ENCODE measurements at places on chromosomes 2 and 18.

DNA sequence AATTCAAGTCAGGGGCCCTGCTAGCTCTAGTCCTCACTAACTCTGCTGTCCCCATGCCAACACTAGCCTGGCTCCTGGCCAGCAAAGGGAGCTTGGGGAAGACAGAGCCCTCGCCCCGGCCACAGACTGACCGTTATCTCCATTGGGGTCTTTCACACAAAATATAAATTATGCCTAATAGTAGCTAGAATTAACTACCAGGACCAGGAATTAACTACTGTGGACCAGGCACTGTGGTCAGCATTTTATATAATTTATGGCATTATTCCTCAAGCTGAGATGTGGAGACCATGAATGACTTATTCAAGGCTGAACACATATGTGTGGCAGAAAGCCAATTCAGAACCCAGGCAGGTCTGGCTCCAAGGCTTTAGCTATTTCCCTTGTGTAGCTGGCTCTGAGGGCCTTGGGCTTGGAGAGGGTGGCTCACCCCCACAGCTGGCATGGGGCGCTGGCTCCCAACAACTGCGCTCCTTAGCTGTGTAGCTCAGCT, 49.2 kb downstream of the CELF4 start:
- DNase-seq = no peak

DNA sequence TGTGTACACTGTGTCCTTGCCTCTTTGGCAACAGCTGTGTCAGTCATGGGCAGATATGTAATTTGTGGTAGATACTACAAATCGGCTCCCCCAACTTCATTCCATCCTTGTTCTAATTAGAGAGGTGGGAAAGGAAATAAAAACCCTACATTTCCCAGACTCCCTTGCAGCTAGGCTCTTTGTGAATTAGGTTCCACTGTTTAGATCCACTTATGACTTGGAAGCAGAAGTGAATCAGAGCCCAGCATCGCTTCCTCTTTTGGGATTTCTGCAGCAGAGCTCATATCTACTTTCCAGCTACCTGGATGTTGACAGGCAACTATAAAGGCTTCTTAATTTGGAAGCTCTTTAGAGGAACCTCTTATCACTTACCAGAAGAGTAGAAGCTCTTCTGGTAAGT, 34.1 kb upstream of the NARS1 start:
- DNase-seq = no peak

- DNase-seq = no peak
Observed at GRCh38 chr2:125405816-125406215, 1250.1 kb upstream of the GYPC start.

DNA sequence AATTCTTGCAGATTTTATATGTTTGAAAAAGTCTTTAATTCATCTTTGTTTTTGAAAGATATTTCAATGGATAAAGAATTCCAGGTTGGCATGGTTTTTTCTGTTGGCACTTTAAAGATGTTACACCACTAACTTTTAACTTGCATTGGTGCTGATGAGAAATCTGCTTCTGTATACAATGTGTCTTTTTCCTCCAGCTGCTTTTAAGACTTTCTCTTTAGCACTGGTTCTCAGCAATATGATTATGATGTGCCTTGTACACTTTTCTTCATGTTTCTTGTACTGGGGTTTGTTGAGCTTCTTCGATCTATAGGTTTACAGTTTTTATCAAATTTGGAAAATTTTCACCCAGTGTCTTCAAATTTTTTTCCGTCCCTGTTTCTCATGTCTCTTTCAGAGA, 29.2 kb downstream of the PECR start:
- DNase-seq = no peak

DNA sequence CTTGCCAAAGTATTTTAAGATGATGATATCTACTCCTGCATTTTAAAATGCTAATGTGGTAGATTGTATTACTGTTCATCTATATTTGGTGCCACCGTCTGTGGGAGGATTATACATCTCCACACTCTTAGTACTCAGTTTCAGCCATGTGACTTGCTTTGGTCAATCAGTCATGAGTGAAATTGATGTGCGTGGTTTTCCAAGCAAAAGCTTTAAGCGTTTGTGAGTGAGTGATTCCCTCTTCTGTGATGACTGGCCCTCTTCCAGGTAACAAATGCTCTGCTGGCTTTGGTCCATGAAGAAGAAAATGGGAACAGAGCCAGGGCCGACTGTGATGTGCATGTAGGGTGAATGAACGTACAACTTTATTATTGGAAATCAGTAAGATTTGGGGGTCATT, 330.4 kb downstream of the LPIN1 start:
- no peak for DNase-seq

GRCh38 chr18:5393779-5394178, 98.3 kb upstream of the ZBTB14 start:
- DNase-seq = no peak

- DNase-seq = no peak
Observed at GRCh38 chr2:175874291-175874690, 127.8 kb downstream of the LNPK start.

- DNase-seq = no peak
Observed at GRCh38 chr2:213238753-213239495, 45.3 kb upstream of the SPAG16 start.

DNA sequence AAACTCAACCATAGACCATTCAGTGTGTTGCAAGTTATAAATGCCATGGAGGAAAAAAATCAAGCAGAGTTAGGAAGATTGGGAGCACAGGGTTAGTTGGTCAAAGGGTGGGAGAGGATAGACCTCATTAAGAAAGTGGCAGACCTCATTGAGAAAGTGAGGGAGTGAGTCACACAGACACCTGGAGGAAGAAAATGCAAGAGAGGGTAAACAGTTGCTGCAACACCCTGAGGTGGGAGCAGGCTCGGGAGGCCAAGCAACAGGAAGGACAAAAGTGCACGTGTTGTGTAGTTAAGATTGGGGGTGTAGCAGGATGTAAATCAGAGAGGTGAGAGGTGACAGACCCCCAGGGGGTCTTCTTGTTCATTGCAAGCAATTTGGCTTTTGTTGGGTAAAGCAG, 6.4 kb downstream of the IL1RL1 start:
- DNase-seq = no peak

DNA sequence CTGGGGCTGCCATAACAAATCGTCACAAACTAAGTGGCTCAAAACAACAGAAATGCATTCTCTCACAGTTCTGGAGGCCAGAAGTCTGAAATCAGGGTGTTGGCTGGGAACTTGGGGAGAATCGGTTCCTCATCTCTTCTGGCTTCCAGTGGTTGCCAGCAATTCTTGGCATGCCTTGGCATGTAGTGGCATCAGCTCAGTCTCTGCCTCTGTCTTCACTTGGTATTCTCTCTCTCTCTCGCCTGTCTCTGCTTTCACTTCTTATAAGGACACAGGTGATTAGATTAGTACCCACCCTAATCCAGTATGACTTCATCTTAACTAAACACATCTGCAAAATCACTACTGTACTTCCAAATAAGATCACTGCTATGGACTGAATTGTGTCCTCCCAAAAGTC, 695.4 kb upstream of the ID2 start:
- no peak for DNase-seq

GRCh38 chr2:62826953-62827675, 121.6 kb downstream of the EHBP1 start:
- no peak for DNase-seq
